Purkinje cell (primary cell): ENCODE measurements at places on chromosomes 5 and 9. TPM values are rescaled to one million over a fixed set of nuclear protein-coding genes. Genes with fewer than 3 reads are reported as not detected.

Gene LCN2
- polyA plus RNA-seq = not detected in 2 replicates

Gene RANBP6
- polyA plus RNA-seq = 47.3 and 61.7 TPM in 2 replicates

Gene ANKRD18B
- polyA plus RNA-seq = 4.1 and 7.4 TPM in 2 replicates

Gene PNPLA7
- polyA plus RNA-seq = 1.1 TPM in 1 of 2 replicates, not detected in the other

Gene PDE6A
- not detected in 2 replicates for polyA plus RNA-seq

Gene C9orf72
- polyA plus RNA-seq = 47.1 and 47.2 TPM in 2 replicates

Gene DIPK1B
- 9.0 and 15.5 TPM in 2 replicates for polyA plus RNA-seq

Gene SUSD3
- polyA plus RNA-seq = not detected in 2 replicates

Gene PCDHGB3
- 0.06 and 1.2 TPM in 2 replicates for polyA plus RNA-seq
